HT1080 (cell line): ENCODE measurements at places on chromosomes 6 and 20.

DNA sequence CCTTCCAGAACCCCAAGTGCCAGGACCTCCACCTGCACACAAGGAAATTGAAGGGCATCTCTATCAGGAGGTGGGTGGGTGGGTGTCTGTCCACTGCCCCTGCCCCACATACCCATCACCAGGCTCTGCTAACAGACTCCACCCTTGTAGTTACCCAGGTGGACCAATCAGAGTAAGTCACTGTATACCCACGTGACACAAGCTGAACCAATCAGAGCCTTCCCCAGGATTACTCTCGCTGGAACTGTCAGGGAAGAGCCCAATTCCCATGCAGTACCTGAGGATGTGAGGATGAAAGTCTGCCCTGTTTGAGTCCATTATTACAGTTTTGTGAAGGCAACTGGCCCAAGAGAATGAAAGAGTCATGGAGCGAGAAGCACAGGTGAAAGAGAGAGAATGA lies 4.2 kb downstream of the OCSTAMP start:
- DNase-seq, result no peak

GRCh38 chr20:5000263-5001173 lies 792 bp downstream of the SLC23A2 start:
- no peak for DNase-seq

GRCh38 chr20:13297147-13297899 lies 76.2 kb downstream of the ISM1 start:
- no peak for DNase-seq

GRCh38 chr6:46653439-46654195 lies 842 bp downstream of the SLC25A27 start:
- no peak for DNase-seq

DNA sequence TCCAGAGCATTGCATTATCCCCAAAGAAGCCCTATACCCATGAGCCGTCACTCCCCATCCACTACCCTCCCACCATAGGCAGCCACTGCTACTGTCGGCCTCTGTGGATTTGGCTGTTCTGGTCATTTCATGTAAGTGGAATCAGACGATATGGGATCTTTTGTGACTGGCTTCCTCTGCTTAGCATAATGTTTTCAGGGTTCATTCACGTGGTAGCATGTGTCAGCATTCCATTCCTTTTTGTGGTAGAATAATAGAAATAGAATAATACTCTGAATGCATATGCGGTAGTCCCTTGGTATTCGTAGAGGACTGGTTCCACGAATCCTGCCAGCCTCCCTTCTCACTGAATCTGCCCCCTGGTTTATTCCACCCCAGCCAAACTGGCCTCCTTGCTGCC lies 402.6 kb upstream of the SULF2 start:
- DNase-seq, result no peak

- DNase-seq, result peak; percentile 70
These were observed 92.3 kb downstream of the MRPL14 start for GRCh38 chr6:44034931-44035345.

DNA sequence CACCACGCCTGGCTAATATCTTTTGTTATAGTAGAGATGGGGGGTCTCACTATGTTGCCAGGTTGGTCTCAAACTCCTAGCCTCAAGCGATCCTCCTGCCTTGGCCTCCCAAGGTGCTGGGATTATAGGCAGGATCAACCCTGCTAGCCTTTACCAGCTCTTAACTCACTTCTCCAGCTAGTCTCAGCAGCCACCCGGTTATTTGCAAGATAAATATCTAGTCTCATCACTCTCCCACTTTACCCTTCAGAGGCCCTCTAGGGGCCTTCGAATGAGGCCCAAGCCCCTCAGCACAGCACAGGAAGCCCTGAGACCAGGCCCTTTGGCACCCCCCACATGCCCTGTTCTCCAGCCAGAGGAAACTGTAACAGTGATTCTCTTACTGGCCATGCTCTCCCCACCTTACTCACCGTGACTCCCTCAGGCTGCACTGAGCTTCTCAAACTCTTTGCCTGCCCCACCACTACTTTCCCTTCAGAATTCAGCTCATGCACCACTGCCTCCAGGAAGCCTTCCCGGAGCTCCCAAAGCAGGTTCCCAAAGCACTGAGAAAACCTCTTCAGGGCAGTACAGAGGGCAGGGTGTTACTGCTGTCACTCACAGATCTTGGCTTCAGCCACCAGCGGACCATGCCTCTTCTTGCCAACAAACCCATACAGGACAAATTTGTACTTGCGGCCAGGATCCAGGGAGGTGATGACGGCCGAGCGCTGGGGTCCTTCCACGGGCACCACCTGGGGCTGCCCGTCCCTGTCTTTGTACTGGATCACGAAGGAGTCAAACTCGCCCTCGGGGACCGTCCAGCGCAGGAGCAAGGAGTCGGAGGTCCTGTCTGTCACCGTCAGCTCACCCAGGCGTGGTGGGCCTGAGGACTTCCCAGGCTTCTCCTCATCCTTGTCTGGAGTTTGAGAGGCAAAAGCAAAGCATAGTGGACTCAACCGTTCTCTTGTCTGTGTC lies 25.0 kb downstream of the TNXB start:
- DNase-seq, result no peak

DNA sequence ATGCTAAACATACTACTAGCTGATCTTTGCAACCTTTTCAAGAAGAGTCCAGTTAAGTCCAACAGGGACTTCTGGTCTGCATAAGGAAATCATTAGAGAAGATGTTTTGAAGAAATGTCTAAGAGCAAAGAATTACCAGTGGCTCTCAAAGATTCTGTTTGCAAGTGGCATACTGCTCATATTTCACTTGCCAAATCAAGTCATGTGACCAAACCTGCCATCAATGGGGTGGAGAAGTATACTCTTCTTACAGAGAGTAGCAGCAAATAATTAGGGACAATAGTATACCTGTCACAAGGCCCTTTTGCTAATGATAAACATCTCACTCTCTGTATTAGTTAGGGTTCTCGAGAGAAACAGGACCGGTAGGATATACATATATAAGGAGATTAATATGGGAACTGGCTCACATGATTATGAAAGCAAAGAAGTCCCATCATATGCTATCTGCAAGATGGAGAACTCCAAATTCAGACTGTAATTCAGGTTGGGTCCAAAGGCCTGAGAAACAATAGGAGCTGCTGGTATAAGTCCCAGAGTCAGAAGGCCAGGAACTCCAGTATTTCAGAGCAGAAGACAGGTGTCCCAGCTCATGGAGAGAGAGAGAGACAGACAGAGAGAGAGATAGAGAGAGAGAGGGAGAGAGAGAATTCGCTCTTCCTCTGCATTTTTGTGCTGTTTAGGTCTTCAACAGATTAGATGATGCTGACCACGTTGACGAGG lies 111.5 kb downstream of the LCA5 start:
- no peak for DNase-seq

DNA sequence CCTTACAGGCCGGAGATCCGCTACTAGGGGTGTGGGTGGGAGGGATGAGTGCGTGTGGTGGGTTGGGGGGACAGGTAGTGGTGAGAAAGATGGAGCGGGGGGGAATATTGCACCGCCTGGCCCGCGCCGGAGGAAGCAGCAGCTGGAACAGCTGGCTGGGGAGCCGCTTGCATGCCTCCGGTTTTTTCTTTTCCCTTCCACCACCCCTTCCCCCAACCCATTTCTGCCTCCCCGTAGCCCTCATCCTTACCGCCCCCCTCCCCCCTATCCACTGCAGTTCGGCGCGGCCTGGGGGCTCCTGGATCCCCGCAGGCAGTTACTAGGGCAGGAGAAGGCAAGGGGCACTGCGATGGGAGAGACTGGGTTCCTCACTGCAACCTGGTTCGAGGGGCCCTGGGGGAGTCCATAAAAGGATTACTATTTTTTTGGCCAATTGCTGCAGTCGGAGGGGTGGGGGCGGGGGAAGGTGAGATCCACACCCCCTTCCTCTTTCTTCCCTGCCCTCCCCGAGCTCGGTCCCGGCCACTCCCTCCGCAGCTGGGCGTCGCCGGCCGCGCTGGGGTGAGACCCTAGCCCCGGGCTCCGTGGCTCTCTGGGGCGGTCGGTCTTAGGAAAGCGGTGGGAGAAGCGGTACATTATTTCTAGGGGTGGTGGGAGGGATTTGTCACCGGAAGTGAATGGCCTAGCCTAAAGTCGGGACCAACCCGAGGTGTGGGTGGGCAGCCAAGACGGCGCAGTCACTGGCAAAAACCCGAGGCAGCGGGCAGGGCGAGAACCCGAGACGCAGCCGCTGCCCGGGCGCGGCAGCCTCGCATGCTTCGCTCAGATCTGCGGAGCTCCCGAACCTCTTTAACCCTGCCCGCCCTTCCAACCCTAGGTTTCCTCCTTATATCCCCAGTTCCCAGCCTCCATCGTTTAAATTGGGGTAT lies 824 bp upstream of the TBCC start:
- peak; percentile 98 for DNase-seq

DNA sequence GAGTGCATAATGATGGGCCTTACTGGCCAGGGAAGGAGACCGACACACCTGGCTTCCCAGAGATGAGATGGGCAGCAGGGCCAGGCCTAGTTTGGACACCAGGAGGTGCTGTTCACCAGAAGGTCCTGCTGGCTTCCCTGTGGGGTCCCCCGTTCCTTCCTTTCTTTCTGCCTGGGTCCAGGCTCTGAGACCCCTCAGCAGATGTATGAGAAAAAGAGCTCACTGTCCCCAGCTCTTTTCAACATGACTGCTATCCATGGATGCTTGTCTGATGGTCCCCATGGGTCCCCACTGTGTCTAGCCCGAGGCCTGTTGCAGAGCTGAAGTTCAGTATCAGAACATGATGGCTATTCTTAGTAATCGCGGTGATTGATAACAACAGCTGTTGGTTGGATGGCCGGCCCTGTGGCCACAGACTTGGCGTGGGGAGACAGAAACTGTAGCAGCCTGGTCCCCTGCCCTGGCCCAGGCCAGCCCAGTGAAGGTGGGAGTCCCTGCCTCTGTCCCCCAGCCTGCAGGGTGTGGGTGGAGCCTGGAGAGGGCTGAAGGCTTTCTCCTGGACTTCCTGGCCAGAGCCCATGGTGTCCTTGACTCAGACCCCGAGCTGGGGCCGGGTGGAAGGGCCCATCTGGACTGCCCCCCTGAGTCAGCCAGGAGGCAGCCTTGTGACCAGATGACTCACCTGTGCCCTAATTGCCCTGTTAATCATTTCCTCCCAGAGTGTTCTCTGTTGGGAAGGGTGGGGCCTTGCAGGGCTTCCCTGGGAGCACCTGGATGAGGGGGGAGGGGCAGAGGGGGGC lies 9.9 kb upstream of the BAK1 start:
- DNase-seq, result peak; percentile 98

GRCh38 chr20:44610313-44610962 lies 28.1 kb downstream of the PKIG start:
- no peak for DNase-seq

- DNase-seq, result no peak
These were observed 17.2 kb downstream of the MCM9 start for GRCh38 chr6:118917546-118918328.

DNA sequence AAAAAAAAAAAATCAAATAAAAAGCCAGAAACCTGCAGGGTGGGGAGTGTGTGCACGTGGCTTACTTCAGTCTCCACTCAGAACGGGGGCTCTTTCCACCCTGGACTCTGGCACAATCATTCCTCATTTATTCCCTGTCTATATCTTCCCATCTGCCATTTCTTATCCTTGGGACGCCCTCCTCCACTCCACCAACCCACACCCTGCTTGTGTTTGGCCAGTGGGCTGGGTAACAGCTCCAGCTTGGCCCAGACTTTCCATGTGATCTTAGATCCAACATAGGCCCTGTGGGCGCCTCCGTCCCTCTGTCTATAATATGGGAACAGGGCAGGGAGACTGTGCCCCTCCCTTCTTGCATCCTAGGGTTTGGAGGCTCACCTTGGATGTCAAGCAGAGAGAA lies 68.1 kb downstream of the CD40 start:
- no peak for DNase-seq

DNA sequence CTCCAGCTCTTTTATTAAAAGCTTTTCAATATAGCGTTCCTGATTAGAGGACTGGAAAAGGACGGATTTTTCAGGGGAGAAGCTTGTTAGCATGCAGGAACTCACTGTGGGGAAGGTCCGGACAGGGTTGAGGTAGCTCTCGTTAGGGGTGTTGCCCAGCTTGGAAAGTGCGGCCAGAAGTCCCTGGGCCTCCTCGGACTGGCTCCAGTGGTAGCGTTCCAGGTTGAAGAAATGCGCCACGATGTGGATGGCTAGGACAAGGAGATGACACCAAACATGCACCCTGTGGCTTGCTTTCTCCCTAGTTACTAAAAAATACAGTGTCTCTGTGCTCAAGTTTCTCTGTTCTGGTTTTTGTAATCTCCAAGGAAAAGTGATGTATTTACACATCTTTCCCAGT lies 12.5 kb downstream of the NOX3 start:
- DNase-seq, result no peak

GRCh38 chr6:44012078-44012493 lies 115.2 kb downstream of the MRPL14 start:
- peak; percentile 98 for DNase-seq

GRCh38 chr6:39137245-39137644 lies 22.3 kb upstream of the SAYSD1 start:
- no peak for DNase-seq

- DNase-seq, result no peak
These were observed 7.7 kb upstream of the GFRA4 start for GRCh38 chr20:3670945-3671344.

- DNase-seq, result peak; percentile 77
These were observed 189.4 kb upstream of the RREB1 start for GRCh38 chr6:6918216-6918983.

DNA sequence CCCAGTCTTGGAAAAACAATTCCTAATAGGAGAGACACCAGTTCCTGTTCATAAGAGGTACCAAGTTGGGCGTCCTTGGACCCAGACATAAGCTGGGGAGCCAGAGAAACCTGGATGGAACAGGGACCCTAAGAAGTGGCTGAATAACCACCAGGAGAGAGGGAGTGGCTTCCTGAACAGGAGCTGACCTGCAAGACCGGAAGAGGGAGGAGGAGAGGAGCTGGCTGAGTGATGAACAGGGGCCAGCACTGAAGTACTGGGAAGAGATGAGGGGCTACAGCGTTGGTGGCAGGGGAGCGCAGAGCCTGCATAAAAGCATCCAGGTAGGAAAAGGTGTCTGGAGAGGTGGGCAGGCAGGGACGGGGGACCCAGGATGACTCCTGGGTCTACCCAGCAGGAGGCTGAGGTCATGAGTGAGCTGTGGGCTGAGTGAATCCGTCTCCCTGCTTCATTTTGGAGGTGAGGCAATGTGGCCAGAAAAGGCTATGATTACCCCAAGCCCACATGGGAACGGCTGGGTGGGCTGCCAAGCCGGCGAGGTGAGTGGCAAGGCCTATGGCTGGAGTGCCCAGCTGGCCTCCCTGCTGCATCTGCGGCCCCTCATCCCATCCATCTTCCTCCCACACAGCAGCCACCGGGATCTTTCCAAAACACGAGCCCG lies 34.4 kb upstream of the ZFAND3 start:
- DNase-seq, result no peak
